ENCODE measurements at places on chromosomes 12 and 14.

GRCh38 chr14:20476776-20477175 is 7.6 kb downstream of the PNP start:
- no peak for DNase-seq

- DNase-seq = no peak
Measured at GRCh38 chr12:1740161-1740948, 49.5 kb downstream of the ADIPOR2 start.

DNA sequence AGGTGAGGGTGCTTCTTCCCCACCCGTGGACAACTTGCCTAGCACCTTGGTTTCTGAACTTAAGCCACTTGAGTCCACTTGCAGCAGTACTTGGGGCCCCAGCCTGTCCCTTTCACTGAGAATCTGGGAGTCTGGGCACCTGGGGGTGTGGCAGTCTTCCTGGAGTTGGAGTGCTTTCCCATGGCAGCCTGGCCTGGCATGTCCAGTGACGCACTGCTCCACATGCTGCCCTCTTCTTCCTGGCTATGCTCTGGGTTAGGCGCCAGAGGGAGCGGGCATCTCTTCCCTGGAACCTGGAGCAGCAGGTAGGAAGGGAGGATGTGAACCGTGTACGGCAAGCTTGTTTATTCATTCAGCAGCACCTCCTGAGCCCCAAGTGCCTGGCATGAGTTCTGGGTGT is 76.4 kb downstream of the PAPOLA start:
- DNase-seq = no peak

- DNase-seq = no peak
Measured at GRCh38 chr12:89259821-89260220, 92.5 kb downstream of the DUSP6 start.

GRCh38 chr12:1778911-1779310 is 41.5 kb upstream of the LRTM2 start:
- no peak for DNase-seq

DNA sequence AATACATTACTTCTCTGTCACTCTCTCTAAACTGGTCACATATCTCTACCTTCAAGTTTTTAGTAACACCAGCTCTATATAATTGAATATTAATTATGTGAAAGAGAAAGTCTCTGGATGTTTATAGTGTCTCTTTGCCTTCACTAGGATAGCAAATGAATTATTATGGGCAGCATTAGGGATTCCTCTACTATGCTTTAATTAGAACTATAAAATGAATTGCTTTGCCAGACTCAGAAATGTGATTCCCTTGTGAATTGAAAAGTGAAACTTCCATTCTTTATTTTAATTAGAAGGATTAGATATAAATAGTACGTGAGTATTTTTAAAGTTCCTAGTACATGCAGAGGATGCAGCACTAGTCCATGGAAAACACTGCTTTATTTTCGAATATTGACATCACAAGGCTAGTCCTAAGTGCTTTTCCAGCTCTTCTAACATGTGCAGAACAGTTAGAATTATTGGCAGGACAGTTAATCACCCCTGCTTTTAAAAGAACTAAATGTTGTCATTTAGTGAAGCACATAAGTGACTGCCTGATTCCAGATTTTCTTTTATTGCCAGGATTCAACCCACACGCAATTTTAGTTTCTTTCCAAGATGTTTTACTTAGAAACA is 23.0 kb upstream of the REP15 start:
- DNase-seq = no peak

DNA sequence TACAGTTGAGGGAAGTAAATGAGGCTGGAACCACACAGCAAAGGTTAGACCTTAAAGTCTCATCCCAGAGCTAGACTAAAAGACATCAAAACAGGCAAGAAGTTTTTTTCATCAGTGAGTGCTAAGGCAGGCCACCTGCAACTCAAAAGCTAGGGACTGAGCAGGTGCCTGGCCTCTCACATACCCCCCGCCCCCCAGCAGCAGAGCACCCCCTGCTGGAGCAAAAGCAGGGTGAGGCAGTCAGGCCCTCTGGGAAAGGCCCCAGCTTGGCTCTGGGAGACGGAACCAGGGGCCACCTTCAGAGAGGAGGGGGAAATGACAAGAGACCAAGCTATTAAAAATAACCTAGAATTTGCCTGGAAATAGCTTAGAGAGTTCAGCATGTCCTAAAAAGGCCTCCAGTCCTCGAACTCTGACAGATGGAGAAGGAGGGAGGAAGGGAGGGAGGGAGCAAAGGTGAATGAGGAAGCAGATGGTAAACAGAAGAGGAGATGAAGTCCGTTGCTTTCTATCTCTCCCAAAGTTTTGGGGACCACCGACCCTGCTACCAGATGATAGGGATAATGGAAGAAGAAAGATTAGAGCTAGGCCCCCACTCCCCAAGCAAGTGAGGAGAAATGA is 1.8 kb downstream of the ITGA7 start:
- no peak for DNase-seq

DNA sequence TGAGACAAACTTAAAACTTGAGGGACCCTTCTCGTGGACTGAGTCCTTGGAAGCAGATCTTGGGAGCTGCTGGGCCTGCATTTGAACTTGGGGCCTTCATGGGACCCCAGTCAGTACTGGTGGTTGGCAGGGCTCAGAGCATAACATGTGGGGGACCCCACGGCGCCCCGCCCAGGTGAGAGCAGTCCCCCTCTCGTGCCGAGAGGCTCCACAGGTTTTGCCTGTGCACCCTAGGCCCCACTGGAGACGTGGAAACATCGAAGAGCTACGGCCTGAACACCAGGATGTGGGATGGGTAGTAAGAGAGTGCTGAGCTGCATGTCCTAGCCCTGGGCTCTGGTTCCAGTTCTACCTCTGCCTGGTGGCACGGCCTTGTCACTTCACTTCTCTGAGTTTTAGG is 84.1 kb downstream of the CACNA1C start:
- no peak for DNase-seq

GRCh38 chr12:95205685-95206084 is 11.6 kb downstream of the FGD6 start:
- no peak for DNase-seq

GRCh38 chr12:74619884-74620283 is 82.2 kb downstream of the ATXN7L3B start:
- no peak for DNase-seq

DNA sequence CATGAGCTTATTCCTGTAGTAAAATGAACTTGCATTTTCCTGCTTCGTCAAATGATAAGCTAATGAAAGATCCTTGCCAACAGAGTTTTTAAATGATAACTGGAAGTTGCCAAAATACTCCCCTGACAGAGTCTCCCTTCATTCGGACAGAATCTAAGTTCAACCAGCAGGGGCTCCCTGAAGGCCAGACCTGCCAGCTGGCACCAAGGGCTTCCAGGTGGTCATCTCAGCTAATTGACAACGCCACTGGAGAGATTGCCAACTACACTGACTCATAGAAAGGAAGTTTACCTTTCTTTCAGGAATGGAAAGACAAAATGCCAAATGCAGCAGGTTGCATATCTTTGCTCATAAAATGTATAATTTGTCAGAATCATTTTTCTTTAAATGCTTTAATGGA is 462.8 kb downstream of the GXYLT1 start:
- DNase-seq = no peak

DNA sequence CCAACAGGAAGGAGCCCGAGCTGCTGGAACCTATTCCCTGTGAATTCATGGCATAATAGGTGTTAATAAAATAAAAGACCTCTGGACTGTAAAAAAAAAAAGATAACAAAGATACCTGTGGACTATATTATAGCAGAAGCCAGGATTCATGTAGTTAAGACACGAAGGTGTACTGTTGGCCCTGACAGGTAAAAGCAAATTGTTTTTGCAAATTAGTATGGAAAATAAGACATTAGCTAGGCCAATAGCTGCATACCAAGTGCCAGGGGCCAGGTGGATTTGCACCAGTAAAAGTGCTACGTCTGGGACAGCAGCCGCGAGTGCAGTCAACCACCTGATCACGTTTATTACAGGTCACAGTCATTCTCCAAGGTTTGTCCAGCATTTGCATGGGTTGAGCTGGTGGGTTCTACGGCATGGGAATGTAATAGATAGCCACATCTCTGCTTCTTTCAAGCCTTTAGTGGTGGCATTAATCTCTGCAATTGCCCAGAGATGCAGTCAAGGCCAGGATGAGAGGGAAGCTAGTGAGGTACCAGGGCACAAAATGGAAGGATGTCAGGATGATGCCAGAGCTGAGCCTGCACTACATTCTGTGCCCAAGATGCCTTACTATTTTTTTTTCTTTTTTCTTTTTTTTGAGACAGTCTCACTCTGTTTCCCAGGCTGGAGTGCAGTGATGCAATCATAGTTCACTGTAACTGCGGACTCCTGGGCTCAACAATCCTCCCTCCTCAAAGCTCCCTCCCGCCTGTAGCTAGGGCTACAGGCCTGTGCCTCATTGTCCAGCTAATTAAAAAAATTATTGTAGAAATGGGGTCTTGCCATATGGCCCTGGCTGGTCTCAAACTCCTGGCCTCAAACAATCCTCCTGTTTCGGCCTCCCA is 26.3 kb downstream of the TNFAIP2 start:
- DNase-seq = no peak

DNA sequence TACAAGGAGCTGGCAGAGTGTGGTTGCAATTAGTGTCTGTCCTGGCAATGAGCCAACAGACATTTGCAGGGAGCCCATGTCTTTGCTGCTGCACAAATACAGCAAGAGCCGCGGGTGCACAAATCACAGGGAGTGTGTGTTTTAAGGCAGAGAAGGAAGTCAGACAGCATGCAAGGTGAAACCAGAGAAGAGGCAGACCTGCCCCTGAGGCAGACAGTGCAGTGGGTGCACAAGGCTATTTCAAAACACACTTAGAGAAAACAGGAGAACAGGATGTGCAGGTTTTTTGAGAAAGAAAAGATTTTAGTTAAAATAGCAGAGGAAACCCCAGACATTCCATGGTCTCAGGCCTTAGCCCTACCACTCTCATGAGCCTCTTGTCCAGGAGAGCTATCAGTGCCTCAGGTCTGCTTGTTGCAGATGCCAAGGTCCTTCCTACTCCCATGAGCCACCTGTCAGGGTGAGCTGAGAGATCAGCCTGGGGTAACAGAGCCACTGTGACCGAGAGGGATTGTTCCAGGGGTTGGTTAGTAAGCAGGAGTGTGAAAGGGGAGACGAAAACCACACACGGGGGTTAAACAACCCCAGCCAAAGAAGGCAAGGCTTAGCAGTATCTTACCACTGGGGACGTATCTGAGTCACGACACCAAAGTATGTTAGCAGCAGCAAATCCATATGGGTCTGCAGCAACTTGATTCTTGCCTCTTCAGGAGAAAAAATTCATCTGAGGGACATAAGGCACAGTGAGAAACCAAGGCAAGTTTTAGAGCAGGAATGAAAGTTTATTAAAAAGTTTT is 78.1 kb downstream of the C14orf132 start:
- DNase-seq = no peak

GRCh38 chr14:29587761-29588470 is 339.7 kb downstream of the PRKD1 start:
- no peak for DNase-seq

GRCh38 chr14:56135668-56136067 is 17.5 kb downstream of the PELI2 start:
- no peak for DNase-seq

DNA sequence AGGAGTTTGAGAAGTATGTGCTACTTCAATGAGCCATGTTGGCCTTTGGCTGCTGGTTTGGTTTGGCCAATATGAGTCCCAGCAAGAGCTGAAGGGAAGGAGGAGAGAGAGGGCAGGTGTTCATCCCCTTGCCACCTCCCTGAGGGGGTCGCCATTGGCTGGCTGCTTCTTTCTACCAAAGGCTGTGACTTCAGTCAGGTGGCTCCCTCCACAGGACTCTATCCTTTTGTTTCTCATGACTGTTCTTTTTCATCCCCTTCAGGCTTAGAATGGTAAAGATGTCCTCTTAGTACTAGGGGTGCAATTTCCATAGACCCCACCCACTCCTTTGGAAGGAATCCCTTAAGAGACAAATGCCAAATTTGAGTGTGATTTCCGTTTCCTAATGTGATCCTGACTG is 31.2 kb upstream of the OTOGL start:
- DNase-seq = peak; percentile 8

GRCh38 chr12:132604151-132604618 is 6.2 kb downstream of the LRCOL1 start:
- DNase-seq = no peak

- no peak for DNase-seq
Measured at GRCh38 chr14:102057480-102058114, 29.2 kb downstream of the HSP90AA1 start.

DNA sequence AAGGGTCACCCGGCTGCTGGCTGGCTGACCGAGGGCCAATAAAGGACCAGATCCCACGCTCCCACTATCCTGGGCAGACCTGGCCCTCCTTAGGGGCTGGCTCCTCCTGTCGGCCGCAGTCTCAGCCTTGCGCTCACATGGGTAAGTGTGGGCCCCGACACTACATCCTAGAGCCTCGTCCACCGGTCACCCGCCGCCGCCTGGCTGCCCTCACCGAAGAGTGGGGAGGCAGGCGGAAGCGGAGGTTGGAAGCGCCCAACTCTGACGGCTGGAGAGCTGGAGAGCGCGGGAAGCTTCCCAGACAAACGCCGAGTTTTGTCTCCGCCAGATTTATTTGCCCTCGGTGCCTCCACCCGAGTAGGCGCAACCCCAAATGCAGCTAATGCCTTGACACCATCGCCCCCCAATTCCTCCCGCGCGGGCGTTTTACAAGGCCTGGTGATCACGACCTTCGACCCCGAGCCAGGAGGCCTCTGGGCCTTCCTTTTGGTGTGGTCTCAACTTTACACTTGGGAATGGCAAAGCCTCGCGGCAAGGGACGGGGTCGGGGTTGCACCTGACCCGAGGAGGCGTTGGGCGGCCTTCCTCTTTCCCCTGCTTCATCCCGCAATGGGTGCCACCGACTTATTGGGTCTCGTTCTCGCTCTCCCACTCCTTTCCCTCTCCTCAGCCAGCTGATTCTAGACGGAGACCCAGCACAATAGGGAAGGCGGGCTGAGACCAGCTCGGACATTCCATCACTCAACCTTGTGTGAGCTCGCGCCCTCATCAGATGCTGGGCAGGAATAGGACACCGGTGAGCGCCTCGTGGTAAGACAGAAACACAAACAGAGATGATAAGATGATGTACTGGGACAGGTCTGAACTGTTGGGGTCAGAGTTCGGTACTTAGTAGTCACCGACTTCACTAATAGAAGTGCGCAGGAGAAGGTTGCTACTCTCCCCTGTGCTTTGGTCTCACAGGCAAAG is 78.3 kb upstream of the ANO4 start:
- DNase-seq = no peak

DNA sequence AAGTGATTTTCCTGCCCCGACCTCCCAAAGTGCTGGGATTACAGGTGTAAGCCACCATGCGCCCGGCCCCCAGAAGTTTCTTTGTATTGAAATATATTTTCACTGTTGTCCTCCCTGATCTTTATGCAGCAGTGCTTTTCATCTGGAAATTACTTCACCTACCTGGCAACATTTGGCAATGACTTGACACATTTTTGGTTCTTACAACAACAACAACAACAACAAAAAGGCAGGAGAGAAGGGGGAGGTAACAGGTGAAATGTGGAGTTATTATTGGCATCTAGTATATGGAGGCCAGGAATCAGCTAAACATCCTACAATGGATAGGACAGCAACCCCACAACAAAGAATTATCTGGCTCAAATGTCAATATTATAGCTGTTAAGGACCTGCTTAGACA is 13.9 kb downstream of the FANCM start:
- DNase-seq = no peak
